ENCODE measurements at places on chromosomes 2 and 18.

DNA sequence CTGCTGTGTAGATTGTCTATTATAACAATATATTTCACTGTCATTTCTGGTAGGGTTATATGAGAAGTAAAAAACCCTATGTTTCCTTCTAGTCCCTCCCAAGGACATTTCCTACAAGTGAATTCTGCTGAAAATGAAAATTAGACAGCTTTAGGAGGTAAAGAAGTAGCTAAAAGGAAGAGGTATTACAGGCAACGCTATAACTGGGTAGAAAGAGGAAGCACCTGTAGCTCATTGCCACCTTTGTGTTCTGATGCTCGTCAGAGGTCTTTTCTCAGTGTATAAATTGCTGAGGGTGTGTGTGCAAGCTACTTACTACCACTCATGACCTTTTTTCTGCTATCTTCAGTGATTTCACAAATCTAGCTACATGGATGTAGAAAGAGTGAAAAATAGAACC is 1.4 kb downstream of the DNAJC10 start:
- no peak for DNase-seq

DNA sequence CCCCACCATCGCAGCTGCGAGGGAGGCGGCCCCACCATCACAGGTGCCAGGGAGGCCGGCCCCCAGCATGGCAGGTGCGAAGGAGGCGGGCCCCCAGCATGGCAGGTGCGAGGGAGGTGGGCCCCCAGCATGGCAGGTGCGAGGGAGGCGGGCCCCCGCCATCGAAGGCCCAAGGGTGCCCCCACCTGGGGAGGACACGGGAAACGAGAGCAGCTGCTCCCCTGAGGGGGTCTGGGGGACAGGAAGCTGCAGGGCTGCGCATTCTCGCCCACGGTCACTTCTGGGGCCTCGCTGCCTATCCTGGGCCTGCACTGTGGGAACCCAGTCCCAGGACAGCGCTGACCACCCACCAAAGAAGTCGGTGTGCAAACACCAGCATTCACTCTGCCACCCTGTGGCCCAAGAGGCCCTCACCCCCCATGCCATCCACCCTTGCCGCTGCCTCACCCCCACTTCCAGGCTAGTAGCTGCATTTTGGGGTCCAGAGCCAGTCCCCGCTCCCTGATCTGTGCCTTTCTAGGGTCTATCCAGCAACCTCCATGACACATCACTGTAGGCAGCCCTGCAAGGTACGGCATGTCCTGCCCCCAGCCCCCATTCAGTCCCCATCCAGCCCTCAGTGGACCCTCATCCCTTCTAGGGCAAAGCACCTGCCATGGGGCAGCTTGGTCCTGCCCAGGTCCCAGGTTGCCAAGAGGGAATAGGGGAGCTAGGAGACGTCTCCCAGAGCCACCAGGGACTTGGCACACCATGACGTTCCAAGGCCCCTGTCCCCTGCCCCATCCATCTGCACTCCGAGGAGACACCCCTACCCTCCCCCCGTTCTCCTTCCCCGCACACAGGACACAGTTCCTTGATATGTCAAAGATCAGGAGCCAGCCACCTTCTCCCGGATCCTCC is 24.0 kb upstream of the GPC1 start:
- no peak for DNase-seq

GRCh38 chr2:191231995-191232394 is 13.2 kb upstream of the MYO1B start:
- DNase-seq, result no peak

DNA sequence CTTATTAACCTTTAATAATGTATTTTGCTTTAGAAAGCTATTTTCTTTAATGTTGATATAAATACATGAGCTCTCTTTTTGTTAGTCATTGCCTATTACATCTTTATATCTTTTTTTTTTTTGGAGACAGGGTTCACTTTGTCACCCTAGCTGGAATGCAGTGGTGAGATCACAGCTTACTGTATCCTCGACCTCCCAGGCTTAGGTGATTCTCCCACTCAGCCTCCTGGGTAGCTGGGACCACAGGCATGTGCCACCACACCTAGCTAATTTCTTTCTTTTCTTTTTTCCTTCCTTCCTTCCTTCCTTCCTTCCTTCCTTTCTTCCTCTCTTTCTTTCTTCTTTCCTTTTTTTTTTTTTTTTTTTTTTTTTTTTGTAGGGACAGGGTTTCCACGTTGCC is 15.4 kb downstream of the NAB1 start:
- DNase-seq, result no peak

GRCh38 chr2:120729406-120730399 is 6.0 kb upstream of the GLI2 start:
- no peak for DNase-seq

DNA sequence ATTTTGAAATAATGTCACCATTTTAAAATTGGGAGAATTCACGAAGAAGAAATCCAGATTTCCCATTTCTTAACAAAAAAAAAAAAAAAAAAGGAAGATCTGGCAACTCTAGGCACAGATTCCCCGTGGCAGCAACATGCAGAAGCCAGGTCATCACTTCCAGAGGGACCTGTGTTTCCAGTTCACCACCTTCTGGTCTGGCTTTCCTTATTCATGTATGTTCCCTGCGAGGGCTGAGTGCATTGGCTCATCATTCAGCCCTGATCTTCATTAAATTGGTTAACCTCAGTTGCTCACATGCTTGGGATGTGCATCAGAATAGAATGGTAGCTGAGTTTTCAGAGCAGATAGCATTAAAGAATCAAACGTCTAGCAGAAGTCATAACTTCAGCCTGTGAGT is 25.0 kb upstream of the MAP3K20 start:
- no peak for DNase-seq

GRCh38 chr2:189485146-189485545 is 43.9 kb downstream of the WDR75 start:
- DNase-seq, result no peak

DNA sequence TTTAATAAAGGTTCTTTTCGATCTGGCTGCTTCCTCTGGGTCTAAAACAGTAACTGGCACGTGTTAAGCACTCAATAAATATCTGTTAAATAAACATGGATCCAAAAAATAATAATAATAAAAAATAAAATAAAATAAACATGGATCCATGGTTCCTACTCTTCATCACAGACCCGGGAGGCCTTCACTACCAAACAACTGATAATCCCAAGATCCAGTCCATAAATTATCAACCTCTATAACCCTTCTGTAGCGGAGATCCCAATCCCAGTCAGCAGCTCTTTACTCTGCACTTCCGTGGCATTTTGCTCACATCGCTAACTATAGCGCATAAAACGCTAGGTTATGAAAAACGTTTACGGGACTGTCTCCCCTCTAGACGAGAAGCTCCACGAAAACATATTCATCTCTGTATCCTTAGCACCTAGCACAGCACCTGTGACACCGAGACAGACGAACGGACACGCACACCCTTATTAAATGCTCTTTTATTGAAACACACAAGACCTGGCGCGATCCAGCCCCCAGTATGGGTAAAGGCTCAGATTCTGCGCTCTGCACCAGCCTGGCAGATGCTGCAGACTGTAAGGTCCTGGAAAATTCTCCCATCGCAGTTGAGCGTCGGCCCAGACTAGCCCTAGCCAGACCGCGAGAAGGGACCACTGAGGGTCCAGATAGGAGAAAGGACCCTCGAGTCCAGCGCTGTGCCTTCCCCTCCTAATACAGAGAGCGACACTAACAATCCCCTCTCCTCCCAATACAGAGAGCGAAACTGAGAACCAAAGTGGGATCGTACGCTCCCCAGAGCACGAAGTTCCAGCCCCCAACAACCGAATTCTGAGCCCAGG is 770 bp downstream of the NBAS start:
- DNase-seq, result no peak

All from NCI-H187 (cell line).